HS-27A (cell line): ENCODE measurements at places on chromosomes 11 and 22.

DNA sequence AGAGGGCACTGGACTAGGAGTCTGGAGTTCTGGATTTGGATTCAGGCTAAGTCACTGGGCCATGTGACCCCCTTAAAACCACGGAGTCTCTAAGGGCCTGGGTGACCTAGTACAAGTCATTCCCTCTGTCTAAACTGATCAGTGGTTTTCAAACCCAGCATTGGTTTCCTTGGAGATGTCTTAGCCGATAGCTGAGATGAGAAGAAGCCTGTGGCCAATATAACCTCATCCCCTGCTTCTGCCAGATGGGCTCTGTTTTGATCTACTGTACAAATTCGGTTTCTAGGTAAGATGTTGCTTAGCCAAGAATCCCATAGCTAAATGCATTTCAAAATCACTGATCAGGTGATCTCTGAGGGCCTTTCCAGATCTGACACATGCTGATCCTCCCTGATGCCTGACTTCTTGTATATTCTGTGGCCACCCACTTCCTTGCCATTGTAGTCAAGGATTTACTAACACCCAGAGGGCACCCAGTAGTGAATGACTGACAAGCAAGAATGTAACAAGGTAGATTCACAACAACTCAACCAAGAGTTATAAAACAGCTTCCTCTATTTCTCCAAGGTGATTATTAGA lies 53.1 kb downstream of the GALNT18 start:
- DNase-seq: no peak

- no peak for DNase-seq
These were observed 55.5 kb downstream of the CHRDL2 start for GRCh38 chr11:74675761-74676160.

- no peak for DNase-seq
These were observed 424.6 kb downstream of the BUD13 start for GRCh38 chr11:116348226-116348625.

GRCh38 chr11:72831521-72832300 lies 17.5 kb downstream of the ATG16L2 start:
- DNase-seq: peak; percentile 38

DNA sequence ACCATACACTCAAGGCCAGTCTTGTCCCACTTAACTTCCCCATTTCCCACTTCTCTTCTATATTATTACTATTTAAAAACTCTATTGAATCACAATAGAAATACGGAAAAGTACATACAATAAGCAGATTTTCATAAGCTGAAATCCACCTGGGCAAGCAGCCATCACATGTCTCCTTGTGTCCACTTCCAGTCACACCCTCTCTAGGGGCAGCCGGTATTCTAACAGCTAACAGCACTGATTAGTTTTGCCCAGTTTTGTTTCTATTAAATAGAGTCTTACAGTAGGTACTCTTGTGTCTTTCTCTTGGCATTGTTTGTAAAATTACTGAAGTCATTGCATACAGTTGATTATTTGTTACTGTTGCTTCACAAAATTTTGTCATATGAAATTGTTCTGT lies 37.8 kb downstream of the PPP6R3 start:
- no peak for DNase-seq

GRCh38 chr11:131470216-131470925 lies 100.0 kb downstream of the NTM start:
- DNase-seq: no peak

DNA sequence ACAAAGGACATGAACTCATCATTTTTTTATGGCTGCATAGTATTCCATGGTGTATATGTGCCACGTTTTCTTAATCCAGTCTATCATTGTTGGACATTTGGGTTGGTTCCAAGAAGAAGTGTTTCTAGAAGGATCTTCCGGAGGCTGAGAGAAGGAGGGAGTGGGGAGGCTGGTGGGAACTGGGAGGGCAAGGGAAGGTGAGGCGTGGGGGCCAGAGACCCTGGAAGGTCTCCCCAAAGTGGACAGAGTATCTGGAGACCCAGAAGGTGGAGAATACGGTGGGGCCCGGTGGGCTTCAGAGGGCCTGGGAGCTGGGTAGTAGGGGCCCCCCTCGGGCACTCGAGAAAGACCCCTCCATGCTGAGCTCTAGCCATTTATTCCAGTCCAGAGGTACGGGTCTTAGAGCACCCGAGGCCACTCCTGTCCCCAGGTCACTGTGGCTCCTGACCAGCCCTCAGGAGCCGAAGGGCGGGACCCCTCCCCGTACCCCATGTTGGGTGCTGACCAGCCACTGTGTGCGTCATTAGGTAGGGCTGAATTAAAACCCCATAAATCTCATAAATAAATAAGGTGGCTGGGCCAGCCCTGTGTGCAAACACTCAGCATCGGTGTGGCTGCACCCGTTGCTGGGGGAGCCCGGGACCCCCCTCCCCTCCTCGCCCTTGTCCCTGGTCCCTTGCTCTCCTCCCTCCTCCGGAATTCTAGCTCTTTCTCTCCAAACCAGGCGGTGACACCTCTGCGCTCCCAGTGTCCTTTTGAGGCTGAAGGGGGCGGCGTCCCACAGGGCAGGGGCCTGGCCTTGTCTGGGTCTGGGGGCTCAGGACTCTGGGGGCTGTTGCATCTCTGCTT lies 38.8 kb upstream of the MUC5AC start:
- no peak for DNase-seq

GRCh38 chr11:87812571-87813365 lies 362.5 kb downstream of the RAB38 start:
- no peak for DNase-seq

- DNase-seq: no peak
These were observed 37.0 kb downstream of the TSKU start for GRCh38 chr11:76820184-76820566.

DNA sequence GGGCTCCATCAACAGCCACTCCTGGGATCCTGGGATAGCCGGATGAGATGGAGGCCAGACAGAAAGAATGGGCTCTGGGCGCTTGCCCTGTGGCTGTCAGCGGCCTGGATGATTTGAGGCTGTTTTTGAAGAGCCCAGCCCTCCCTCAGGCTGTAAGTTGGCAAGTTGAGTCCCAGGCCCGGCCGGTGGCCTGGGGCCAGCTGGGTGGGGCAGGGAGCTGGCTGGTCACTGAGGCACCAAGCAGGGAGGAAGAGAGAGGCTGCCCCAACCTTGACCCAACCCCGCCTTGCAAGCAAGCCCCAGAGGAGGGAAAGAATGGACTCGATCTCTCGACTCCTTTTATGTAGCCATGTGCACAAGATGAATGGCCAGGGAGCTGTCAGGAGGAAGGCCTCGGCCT lies 34.9 kb downstream of the RIBC2 start:
- no peak for DNase-seq

DNA sequence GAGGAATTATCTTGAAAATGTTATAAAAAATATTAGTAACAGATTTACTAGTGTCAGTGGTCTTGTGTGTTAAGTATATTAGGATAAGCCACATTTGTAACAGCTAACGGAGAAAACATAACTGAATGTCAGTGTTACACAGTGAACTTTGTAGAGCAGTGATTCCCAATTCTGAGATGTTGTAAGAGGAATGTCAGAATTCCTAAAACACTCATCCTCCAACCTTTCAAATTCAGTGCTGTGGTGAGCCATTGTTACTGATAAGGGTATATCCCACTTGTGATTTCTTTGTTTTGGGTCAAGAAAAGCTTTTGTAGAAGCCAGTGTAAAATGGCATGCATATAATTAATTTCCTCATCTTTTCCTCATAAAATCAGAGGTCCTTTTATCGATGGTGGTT lies 61.9 kb downstream of the ARHGEF12 start:
- no peak for DNase-seq

DNA sequence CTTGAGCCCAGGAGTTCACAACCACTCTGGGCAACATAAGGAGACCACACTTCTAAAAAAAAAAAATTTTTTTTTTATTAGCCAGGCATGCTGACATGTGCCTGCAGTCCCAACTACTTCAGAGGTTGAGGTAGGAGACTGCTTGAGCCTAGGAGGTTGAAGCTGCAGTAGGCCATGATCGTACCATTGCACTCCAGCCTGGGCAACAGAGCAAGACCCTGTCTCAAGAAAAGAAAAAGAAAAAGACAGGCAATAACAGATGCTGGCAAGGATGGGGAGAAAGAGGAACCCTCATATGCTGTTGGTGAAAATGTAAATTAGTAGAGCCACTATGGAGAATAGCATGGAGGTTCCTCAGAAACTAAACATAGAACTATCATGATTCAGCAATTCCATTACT lies 64.8 kb downstream of the PAK1 start:
- DNase-seq: no peak

DNA sequence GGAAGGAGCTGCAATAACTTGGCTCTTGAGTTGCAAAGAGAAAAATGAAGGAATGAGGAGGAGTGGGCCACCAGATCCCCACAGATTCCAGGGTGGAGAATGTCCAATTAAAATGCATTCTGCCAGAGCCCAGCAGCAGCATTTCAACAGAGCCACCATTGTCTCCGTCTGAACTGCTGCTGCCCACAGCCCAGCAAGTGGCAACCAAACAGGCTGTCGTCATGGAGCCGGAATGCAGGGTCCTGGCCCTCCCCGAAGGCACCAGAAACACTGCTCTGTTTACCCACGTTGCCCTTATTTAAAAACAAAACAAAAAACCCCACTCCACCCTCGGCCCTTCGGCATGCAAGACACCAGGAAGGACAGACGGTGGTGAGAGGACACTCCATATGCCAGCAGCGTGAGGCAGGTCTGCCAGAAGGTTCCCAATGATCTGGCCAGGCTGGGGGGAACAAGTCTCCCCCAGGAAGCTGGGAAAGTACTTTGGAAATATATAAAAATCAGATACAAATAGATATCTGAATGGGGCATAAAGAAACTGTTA lies 32.5 kb downstream of the PLEKHA7 start:
- no peak for DNase-seq

DNA sequence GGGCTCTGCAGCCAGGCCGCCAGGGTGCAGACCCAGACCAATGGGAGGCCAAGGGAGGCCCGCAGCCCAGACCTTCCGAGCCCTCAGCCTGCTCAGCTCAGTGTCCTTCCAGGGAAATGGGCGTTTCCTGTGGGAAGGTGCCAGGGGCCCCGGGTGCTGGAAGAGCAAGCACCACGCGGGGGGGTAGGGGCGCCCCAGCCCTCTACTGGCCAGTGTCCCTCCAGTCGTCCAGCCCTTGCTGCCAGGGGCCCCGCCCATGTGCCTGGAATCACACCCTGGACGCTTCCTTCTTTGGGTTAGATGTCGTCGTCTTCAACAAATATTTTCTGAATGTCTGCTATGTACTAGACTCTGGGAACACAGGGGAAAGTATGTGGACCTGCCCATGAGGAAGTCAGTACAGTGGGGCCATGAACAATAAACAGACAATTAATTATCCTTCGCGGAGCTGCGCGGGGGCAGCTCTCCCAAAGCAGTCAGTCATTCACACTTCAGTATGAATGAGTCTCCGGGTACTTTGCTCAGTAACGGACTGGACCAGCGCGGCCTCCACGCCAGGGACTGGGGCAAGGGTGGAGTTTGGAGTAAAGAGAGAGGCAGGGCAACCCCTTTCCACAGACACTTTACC lies 60.2 kb downstream of the CDKN1C start:
- peak; percentile 17 for DNase-seq

- DNase-seq: peak; percentile 17
These were observed 84.7 kb downstream of the TTC28 start for GRCh38 chr22:28594797-28595462.
